Fibroblast of skin of left quadriceps (primary cell): ENCODE measurements at places on chromosomes 7 and 10.
A peak's percentile ranks its signal among the peaks of the same experiment; 100 is the strongest.

GRCh38 chr7:36153571-36154097 lies 580 bp downstream of the EEPD1 start:
- no peak for DNase-seq

DNA sequence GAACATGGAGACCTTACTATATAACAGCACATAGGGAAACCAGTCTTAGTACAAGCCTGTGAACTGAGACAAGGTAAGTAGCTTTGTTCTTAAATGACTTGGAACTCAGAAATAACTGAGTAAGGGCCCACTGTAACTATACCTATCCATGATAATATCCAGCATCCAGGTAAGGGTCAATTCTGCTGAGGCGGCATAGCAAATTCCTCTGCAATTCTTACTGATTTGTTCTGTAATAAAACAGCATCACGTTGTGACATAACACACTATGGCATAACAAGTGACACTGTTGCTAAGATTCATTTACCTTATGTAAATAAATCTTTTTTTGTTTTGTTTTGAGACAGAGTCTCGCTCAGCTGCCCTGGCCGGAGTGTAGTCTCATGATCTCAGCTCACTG lies 97.4 kb downstream of the JMJD1C start:
- no peak for DNase-seq

- DNase-seq, result no peak
Observed at GRCh38 chr10:110730345-110731050, 86.4 kb downstream of the RBM20 start.

DNA sequence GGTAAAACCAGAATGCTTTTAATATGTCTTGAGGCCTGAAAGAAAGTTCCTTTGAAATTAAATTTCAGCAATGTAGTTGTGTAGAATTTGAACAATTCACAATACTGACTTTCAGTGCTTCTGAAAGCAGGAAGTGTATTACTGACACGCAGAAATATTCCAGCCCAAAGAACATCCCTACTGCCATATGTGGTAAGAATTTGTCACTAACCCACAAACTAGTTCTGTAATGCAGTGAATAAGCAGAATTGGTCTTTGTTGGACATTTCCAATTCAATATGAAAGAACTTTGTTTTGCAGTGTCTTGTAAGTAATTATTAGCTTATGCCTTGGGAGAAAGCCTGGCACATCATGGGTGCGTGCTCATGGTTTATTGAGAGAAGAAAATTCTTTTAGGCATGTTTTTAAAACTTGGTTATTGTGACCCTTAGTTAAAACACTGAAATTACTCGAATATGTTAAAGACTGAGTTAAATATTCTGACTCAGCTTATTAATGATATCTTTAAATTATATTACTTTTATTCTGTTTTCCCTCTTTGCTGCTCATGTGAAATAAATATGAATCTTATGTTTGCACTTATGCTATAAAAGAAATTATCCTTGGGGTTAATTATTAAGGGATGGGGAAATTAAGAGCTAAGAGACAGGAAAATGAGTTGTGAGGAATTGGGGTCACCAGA lies 33.4 kb downstream of the PTPN12 start:
- peak; percentile 51 for DNase-seq

DNA sequence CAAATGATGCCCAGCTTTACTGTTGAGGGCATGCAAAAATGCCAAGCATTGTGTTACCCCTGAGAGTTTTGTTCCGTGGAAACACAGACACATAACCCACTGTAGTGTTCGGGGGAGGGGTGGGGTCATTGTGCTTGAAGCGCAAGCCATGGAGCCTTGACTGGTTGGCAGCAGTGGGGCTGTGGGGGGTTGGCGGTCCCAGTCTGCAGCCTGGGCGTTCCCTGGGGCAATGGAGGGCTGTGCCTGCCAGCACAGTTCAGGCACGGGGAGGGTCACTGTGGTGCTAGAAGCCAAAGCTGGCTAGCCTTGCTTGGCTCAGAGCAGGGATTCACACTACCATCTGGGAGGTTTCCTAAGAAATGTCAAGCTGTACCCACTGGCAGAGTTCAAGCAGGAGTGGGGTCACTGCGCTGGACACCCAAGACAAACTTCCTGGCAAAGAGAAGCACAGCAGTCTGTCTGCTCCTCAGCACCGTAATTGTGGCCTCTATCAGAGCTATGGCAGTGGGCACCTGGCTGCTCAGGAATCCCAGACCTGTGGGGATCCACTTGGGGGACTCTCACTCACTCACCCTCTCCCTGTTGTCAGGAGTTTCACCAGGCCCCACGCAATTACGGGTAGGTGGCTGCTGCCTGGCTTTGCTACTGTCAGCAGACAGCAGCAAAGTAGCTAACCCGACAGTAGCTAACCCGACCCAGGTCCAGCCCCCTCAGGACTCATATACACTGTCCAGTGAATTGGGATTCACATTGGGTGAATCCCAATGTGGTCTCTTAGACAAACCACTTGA lies 292.4 kb downstream of the ZWINT start:
- DNase-seq, result no peak

DNA sequence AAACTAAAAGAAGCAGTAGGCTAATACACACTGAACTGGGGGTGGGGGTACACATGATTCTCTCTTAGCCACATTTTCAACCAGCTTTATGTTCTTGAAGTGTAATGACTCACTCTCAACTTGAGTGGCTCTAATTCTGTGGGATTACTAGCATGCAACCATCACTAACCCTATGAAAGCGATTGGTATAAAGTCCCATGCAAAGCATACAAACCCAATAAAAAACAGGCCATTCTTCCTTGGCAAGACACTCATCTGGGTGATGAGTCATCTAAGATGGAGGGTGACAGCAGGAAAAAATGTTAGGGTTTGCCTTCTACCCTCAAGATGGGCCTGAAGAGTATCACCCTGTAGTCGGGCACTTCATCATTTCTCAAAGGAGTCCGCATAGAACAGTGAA lies 14.9 kb upstream of the PON3 start:
- DNase-seq, result no peak

GRCh38 chr10:28012990-28013515 lies 14.2 kb upstream of the ODAD2 start:
- DNase-seq, result no peak

DNA sequence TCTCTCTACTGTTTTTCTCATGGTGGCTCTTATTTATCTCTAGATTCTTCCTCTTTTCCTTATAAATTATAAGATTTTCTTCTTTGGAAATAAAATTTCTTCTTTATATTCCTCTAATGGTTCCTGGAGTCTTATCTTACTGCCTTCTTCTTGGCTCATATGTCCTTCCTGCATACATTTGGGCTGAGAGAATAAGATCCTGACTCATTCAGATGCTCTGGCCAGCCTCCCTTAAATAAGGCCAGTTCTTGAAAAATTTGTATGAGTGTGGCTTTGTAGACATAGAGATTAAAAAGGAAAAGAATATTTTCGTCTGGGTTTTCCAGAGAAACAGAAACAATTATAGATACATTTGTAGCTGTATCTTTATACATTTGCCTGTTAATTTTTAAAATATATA lies 411.3 kb downstream of the KIF20B start:
- peak; percentile 5 for DNase-seq

- DNase-seq, result peak; percentile 57
Observed at GRCh38 chr10:32963096-32963495, 5.1 kb upstream of the ITGB1 start.

GRCh38 chr7:1758028-1758858 lies 88.2 kb downstream of the ELFN1 start:
- peak; percentile 11 for DNase-seq

DNA sequence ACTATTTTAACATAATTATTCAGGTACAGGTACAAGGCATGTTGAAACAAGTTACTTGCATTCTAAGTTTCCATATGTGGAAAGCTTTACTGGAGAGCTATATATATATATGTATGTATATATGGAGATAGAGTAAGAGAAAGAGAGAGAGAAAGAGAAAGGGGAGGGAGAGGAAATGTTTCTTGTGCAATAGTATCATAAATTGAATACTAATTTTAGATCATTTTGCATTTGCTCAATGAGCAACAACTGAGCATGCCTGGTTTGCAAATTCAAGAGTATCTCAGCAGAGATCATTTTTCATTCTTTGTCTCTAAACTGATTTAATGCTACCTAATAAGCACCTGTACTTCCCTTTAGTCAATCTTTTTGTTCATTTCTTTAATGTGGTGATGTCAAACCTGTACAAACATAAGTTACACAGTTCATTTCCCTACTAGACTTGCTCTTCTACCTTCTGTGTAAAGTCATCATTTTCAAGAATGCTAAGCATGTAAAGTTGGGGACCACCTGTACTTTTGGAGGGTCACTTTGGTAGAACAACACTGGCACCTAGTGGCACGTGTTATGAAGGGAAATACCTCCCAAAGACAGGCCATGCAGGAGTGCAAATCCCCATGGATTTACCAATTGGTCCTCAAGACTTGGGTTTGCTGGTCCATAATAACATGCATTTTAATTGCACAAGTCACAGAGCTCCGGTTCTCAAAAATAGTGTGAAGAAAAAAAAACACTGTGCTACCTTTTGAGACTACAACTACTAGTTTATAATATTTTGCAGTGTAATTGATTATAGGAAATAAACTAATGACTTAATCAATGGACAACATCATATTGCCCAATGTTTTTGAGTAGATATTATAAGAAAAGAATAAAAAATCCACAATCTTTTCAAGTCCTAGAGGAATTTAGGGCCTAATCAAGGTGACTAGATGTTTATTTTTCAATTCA lies 431.2 kb upstream of the IGFBP3 start:
- DNase-seq, result peak; percentile 60

DNA sequence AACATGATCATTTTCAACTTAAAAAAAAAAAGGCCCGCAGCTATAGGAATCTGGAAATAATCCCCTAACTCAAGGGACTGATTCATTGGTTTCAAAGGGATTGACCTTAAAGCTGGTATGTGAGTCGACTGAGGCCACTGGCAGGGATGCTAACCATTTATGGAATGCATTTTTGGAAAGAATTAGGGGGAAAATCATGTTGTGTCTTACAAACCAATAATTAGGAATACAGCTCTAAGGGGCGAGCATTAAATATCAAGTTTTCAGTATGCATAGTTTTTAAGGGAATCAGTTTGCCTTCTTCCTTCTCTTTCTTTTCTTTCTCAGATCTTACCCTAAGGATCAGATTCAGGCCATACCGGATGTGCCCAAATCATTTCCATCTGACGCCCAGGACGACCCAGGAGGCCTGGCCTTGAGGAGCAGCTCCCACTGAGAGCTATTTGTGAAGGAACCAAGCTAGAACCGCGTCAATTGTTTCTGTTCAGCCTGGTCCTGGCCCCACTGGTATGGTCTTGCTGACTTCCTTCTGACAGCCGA lies 48.7 kb downstream of the BPGM start:
- peak; percentile 89 for DNase-seq

DNA sequence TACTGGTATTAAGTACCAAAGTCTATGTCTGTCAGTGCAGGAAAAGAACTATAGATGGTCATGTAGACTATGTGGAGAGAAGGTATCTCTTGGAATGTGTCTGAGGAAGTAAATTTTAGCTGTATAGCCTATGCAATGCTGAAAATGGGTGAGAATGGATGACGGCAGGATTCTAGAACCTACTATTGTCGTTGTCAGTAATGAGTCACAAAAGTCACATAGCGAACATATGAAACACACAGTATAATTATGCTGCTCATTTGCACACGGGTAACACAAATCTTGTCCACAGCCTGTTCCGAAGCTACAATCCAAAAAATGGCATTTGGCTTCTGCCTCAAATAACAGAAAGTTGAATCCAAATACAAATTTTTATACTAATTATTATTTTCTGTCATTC lies 33.6 kb upstream of the KMT2E start:
- no peak for DNase-seq

- no peak for DNase-seq
Observed at GRCh38 chr10:4352414-4352961, 473.5 kb upstream of the AKR1E2 start.

DNA sequence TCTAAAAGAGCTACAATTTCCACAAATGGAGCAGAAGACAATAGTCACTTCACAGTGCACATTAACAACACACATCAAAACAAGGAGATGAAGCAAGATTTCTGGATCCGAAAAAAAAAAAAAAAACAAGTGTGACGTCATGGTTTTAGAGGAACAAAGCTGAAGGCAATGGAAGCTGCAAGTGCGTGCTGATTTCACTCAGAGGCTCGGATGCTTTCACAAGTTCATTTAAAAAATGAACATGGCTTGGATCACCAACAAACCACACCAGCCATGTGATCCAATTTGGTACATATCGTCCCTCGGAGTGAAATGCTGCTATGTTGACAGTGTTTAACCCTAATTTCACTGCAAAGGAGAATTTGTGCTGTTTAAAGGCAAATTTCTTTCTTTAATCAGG lies 337.0 kb upstream of the PRKCQ start:
- no peak for DNase-seq

GRCh38 chr7:46744957-46745706 lies 824.1 kb upstream of the IGFBP3 start:
- DNase-seq, result peak; percentile 43
